MCF 10A (cell line): ENCODE measurements at places on chromosomes 12 and 14. TPM values are rescaled to one million over a fixed set of nuclear protein-coding genes. Genes with fewer than 3 reads are reported as not detected.

DNA sequence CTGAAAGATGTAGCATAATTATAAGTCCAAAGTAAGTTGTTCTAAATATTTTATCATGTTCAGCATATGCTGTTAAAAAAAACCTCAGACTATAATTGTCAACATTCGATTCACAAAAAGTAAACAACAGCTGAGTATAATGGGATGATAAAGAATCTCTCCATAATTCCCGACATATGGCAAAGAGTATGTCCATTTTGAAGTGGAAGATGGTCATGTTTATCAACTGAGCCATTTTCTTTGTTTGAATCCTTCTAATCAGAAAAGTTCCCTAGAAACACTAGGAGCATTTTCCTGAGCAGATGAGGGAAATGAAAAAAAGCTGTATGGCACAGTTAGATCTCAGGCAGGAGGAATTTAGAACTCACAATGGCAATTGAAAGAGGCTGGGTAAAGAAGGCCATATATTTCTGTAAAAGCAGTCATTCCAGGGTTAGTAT is 192.1 kb upstream of the AMIGO2 start:
- no peak for DNase-seq

DNA sequence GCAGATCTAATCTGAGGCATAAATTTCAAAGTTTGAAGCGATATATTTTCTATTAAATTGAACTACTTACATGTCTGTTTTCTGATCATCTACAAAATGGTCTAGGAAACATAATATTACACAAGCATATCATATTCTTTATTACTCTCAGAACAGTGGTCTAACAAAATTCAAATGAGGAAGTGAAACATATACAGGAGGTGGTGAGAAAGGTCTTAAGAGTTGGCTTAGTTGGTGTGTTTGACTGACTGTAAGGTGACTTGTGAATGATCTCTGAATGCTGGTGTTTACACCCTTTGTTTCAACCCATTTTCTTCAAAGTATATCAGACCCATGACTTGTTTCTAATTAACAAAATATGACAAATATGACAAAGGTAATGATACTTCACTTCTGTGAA is 1156.8 kb downstream of the SLC16A7 start:
- DNase-seq: no peak

- DNase-seq: no peak
Observed at GRCh38 chr12:93836620-93837260, 159.6 kb downstream of the CRADD start.

DNA sequence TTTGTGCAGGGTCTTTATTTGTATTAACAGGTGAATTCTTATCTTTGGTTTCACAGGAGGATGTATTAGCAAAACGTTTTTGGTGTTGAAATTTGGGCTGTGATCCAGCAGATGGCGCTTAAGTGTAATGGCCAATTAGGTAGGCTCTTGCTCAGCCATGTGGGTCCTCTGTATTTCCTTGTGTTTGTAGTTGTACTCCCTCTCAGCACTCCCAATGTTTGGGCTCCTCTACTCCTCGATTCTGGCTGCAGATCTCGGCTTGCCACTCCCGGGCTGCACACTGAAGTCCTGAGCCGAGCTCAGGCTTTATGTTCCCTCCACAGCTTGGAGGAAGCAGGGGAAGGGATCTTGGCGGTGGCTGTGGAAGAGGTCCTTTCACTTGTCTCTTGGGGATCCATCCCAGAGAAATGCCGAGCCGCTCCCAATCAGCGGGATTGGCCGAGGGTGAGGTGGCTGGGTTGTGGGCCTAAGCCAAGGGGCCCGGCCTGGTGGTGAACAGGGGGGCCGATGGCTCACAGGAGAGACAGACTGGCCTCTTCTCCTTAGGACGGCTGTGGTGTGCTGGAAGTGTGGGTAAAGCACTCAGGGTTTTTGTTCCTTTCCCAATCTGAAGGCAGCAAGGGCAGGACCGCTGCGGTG is 133.7 kb downstream of the AEBP2 start:
- DNase-seq: peak; percentile 76

DNA sequence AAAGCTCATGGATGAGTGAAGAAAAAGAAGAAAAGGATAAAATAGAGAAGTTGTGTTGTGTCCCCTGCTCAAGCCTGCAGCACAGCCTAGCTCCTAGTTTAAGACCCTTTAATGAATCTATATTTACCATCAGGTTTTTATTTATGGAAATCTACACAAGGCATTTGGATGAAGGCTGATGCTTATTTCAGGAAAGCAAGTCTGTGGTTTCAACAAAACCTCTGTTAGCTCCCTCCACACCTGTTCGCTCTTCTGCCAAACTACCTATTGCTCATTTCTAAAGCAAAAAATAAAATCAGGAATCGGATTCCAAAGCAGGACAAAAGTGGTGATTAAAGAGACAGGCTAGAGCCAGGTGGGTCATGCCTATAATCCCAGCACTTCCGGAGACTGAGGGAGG is 18.9 kb upstream of the MAP3K9 start:
- DNase-seq: no peak

GRCh38 chr12:117080661-117081144 is 18.5 kb downstream of the TESC start:
- no peak for DNase-seq

GRCh38 chr14:102230481-102231210 is 74.3 kb downstream of the MOK start:
- no peak for DNase-seq

HEBP1 gene
- total RNA-seq: 30.8 and 31.2 TPM in 2 replicates

DACT1 gene
- total RNA-seq: not detected in 2 replicates

HOTAIR gene
- total RNA-seq: 1.5 and 2.0 TPM in 2 replicates

PACS2 gene
- 49.7 and 57.7 TPM in 2 replicates for total RNA-seq

ZC3H10 gene
- 2.8 and 3.5 TPM in 2 replicates for total RNA-seq

AQP2 gene
- not detected in 2 replicates for total RNA-seq
